ENCODE measurements at places on chromosomes 3 and 15.

DNA sequence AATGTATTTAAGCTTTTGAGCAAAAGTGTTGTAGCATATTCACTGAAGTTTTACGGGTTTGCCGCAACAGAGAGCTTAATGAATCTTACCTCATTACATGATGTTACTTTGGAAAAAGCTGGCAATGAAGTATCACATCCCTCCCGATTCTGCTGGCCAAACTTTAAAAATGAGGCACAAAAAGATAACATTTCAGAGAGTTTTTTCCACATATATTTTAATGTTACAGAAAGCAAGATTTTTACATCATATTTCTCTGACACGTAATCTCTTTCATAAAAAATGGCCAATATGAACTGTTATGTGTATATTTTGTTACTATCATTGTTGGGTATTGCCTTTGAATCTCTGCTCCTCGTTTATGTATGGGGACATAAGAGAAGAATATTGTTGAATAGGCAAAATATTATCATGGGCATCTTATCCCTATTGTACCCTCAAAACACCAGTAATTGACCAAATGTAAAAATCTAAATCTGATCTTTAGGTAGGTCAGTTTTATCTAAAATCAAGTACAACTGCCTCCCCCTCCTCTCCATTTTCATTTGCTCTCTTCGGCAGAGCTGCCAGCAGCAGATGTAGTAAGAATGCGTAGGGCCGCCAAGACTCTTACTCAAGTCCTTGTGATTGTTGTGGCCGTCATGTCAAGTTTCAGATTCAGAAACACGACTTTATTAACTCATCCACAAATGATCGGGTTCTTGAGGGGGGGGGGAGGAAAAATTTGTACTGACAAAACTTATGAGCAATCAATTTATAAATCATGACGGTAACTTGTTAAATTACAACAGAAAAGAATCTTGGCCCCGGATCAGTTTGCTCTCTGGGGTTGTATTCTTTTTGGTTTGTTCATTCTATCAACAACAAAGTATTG, 106.7 kb upstream of the THRB start:
- DNase-seq, result no peak

DNA sequence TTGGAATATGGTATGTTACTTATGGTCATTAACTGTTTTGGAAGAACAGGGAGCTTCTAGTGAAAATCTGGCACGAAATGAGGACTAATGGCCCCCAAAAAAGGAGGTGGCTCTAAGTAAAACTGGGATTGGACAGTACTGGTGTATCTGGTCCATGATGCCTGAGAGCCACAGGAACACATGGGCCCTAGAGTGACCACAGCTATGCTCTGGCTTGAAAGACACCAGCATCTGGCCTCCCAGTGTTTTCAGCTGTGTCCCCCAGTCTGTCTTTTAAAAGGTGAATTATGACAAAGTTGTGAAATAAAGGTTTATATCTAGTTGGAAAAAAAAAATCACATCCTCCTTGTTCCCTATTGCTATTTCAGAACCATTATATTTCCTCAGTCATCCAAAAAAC, 64.5 kb downstream of the GSK3B start:
- no peak for DNase-seq

DNA sequence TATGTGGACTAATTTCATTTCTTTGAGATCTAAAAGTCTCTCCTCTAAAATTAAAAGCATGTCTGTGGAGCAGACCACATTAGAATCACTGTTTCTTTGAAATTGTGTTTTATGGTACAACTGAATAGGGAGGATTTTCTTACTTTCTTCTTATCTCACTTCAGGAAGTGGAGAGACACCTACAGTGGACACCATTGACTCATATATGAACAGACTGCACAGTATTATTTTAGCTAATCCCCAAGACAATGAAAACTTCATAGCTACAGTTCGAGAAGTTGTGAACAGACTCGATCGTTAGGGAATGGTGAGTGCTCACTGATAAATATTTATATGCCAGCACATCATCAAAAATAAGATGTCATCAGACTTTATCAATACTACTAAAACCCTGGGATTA, 58.3 kb downstream of the HMG20A start:
- DNase-seq, result no peak

DNA sequence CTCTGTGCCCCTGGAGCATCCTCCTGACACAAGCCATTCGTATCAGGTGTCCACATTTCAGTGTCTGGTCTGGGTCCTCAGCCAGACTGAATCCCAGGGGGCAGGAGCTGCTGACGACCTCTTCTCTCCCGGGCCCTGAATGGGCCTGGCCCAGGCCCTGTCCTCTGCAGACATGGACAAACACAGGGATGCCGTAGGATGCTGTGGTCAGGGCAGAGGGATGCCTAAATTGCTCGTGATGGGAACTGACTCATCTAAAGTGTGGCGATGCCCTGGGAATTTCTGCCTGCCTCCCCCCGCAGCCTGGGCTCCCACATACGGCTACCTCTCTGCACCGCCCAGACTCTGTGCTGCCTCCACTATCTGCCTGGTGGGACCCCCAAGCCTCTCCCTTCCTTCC, 58.5 kb upstream of the CTSH start:
- no peak for DNase-seq

- DNase-seq, result peak; percentile 45
Observed at GRCh38 chr3:15121936-15122335, 23.0 kb upstream of the RBSN start.

GRCh38 chr3:158733656-158734055, 1.4 kb upstream of the RARRES1 start:
- DNase-seq, result no peak

GRCh38 chr3:174815750-174816149, 43.4 kb upstream of the NAALADL2 start:
- DNase-seq, result no peak

DNA sequence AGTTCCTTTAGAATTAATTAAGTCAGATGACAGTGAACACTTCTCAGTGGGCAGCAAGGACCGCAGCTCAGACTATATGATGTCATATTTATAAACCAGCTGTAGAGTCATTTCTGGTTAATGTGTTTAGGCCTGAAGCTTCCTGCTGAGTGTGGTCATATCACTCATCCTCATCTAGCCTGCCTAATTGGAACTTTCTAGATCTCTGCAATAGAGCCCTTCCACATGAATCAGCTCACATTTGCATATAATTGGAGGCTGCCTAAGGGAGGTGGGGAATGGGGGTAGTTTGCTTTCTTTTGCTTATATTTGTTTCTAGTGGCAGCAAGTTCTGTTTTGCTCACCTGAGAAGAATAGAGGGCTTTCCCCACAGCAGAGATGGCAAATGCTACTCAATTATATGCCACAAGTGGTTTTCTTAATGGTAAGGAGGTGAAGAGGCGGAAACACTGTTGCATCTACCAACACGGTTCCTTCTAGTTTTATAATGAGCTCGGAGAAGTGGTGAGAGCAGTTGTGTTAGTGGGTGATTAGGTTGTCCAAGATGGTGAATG, 148.1 kb downstream of the KLHL25 start:
- no peak for DNase-seq

DNA sequence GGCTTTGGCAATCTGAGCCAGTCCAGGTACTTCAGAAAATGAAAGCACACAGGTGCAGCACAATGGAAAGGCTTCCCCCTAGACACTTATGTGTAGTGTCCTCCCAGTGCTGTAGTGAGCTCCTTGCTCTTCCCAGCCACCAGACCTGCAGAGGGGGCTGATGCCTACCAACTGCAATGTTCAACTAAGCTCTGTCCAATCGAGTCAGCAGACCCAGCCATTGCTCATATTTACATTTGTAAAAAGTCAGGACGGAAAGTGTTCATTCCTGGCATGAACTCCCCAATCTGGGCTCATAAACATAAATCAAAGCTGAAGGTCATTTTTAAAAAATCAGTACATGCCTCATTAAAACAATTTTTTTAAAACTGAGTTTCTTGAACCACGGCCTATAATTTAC, 73.0 kb downstream of the FOXP1 start:
- DNase-seq, result no peak

GRCh38 chr15:29988701-29989100, 94.1 kb upstream of the GOLGA8J start:
- no peak for DNase-seq

All from NCI-H82 (cell line).